ENCODE measurements at places on chromosomes 6 and 20.

- DNase-seq = no peak
These were observed 143.4 kb downstream of the TBXT start for GRCh38 chr6:166024252-166024651.

DNA sequence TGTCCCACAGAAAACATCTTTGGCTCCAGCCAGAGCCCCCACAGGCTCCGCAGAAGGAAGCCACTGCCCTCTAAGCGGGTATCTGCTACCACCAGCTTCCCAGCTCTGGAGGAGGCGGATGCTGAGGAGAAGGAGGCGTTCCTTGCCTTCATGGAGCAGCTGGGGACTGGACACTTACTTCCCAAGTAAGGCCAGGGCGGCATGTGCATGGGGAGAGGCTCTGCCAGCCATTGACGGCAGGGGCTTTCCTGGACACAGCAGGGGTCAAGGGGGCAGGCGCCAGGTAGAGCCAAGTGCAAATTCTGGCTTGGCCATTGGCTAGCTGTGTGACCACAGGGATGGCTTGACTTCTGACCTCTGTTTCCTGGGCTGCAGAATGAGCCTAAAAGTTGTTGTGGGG is 17.8 kb downstream of the RAB44 start:
- DNase-seq = no peak

DNA sequence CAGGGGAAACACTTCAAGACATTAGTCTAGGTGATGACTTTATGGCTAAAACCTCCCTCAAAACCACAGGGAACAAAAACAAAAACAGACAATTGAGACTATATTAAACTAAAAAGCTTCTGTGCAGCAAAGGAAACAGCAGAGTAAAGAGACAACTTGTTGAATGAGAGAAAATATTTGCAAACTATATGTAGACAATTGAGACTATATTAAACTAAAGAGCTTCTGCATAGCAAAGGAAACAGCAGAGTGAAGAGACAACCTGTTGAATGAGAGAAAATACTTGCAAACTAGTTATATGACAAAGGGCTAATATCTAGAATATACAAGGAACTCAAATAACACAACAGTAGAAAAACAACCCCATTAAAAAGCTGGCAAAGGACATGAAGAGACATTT is 136.4 kb downstream of the IBTK start:
- no peak for DNase-seq

DNA sequence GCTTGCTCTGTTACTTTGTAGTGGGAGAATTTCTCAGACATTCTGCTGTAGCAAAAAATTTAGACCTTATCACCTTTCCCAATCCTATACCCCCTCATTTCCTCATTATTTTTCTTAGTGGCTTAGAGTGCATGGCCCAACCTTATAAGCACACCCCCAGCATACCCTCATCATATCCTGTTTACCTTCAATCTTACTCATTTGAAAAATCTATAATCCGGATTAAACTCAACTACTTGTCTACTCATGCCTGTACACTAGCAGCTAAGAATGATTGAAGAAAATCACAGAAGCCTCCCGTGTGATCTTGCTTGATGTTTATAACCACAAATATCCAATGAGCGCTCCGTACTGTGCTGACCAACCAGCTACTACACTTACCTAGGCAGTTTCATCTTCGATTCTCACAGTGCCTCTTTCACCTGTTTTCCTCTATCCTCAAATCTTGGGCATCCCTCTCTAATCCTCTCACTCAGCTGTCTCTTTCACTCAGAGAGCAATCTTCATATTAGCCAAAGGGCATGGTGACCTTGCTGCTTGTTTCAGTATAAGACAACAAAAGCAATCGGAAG is 36.6 kb downstream of the AIG1 start:
- peak; percentile 2 for DNase-seq

GRCh38 chr6:47165918-47166317 is 123.8 kb upstream of the ADGRF1 start:
- DNase-seq = no peak
